ENCODE measurements at places on chromosomes 3 and 15.

- no peak for DNase-seq
Measured at GRCh38 chr3:111767756-111768445, 91.2 kb upstream of the PHLDB2 start.

DNA sequence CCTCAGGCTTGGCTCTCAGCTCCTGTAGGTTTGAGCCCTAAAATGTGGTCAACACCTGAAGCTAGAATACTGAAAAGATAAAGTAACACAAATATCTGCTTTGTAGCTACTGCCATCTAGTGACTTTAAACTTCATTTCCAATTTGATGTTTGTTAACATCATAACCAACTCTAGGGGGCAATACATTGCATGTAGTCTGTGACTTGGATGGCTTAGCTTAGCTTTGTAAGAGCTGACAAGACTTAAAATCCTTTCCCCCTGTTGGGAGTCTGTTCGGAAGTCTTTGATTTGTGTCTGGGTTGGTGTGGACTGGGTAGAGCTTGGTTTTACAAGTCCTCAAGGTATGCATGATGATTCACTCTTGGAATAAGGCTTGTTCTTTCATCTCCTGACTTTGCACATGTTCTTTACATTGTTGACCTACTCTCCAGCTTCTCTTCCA, 51.7 kb downstream of the SCN11A start:
- no peak for DNase-seq

DNA sequence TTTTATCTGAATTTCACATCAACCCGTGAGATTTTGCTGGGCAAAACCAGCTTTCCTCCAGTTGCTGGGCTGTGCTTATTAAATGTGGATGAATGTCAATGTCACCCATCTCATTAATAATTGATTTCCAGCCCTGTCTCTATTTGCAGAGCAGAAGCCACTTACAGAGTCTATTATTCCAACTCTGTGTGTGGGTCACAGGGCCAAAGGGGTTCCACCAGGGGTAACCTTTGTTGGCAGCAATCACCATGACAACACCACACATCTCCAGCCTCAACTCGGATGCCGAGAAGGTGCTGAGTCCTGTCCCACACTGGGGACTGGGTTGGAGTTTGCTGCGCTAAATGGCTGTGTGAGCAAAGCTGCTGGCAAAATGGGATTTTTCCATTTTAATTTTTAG, 51.1 kb upstream of the WNT5A start:
- no peak for DNase-seq

DNA sequence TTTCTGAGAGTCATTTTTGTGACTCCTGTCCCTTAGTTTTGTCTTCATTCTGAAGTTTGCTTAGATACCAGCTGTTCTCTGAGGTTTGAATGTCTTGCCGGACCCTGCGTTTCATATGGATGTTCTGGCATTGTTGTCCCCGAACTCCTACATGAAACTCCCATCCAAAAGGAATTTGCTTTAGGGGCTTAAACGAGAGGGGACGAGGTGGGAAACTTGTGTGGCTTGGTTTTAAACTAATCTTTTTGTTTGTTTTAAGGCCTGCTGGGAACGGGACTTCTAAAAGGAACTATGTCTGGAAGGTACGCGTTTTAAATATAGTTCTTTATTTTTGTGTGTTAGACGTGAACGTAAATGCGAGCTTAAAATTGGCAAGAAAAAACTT, 679 bp downstream of the RPL35A start:
- DNase-seq, result no peak

- DNase-seq, result peak; percentile 77
Measured at GRCh38 chr3:86282106-86282787, 708.7 kb downstream of the VGLL3 start.

DNA sequence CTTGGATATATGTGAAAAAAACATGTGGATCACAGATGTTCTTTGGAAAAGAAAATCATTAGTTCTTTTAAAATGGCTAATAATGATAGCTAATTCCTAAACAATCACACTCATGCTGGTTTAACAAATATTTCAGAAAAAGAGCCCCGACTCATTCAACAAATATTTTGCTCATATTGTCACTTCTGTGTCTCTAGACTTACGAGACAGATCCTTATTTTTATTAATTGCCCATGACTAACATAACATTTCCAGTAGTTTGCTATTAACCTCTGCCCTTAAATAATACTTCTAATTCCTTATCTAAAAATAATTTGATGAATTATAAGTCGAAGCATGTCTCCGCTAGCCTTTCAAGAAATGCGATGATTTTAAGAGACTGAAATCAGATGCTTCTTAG, 70.4 kb downstream of the SATB1 start:
- DNase-seq, result no peak

DNA sequence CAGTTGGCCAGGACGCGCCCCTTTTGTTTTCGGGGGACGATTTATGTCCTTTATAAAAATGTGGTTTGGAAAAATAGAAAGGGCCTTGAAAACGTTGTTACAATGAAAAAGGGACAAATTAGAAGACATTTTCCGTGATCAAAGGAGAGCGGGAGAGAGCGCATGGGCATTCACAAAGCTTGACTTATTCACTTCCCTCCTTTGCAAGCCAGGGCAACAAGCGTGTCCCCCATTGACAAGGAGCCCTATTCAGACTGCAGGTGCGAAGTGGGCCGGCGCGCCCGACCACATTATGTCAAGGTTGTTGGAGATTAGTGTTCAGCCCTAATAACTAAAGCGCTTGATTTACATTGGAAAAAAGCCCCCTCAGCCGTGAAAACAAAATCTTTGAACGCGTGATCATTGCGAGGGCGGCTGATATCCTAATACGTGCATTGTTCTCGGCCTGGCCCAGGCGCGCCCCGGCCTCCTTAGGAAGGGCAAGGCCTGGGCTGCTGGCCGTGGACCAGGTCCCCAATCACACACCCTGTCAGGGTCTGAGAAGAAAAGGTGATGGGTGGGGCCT, 25.9 kb downstream of the ZIC4 start:
- DNase-seq, result no peak

GRCh38 chr15:67148196-67148701, 82.8 kb downstream of the SMAD3 start:
- DNase-seq, result no peak

DNA sequence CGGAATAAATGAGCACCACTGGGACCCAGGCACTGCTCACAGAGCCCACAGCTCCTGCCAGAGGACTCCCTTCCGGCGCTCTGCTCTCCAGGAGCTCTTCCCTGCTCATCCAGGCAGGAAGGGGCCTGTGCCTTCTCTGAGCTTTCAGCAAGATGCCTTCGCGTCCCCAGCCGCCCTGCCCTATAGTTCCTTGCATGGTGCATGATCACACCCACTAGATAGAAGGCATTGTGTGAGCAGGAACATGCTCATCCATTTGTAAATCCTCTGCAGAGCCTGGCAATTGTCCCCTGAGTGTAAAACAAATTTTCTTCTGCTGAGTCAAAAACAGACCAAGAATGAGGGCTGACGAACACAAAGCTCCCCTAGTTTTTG, 181.6 kb downstream of the MEGF11 start:
- DNase-seq, result no peak

DNA sequence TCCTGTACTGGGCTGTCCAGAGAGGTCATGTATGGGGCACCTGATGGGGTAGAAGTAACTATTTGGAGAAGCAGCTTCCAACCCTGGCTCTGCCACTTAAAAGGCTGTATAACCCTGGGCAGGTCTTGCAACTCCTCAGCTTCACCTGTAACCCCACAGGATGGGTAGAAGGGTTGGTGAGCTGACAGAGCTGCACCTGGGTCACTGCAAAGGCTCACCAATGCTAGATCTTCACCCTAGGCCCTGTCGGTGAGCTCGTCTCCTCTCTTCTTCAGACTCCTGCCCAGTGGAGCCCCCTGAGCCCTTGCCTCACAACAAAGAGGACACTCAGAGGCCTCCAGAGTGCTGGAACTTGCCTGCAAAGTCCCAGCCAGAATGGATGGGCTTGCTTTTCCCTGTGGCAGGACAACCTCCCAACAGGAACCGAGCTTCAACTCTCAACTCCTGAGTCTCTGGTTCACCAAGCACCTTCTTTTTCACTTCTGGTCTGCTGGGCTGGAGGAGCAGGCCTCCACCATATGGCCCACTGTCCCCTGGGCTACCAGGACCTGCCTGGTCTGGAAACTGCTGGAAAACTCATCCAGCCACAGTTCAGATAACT, 45.9 kb downstream of the XXYLT1 start:
- peak; percentile 64 for DNase-seq

DNA sequence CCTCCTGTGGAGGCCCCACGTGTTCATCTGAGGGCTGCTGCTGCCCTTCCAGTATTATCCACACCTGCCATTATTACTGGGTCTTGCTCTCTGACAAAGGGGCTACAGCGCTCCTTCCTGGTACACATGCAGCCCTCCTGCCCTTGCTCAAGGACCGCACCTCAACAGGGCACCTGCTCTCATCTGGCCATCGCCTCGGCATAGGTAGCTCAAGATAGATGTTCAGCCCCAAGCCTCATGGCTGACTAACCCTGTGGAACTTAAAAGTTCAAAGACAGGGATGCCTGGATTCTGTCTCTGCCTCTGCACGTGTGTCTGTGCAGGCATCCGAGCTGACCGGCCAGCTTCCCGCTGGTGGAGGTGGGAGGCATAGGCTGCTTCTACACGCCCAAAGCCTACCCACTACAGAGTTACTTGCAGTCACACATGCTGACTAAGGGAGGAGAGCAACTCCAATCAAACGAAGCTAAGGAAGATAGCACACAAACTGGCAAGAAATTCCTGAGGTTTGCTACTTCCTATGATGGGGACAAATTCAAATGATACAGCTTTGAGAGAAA, 152.5 kb upstream of the ATP10A start:
- DNase-seq, result no peak

DNA sequence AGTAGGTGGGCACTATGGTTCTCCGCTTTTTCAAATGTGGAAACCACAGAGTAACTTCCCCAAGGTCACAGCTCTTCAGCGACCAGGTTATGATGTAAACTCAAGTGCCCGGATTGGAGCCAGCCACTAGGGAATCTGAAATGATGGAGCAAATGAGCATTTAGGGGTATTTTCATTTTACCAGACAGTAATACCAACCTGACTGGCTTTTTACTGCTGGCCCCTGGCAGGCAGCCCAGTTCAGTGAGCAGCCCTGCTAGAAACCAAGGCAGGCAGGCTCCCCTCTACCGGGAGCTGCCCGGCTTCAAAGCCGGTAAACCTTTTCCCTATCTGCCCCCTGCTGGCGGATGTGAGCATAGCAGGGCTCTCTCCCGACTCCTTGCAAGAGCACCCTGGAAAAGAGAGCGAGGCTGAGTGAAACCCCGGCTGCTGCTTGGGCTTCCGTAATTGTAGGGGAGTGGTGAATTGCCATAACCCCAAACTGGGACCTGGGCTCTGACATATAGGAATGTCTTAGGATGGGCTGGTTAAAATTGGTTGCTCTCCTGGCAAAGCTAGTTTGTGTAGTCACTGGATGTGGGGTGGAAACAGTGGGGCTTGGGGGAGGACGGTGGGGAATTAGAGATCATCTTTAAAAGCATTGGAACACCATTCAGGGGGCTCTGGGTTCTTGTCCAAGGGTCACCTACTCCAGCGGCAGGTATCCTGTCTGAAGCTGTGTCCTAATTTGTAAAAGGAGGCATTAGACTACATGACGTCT, 98.0 kb upstream of the TNFAIP8L3 start:
- DNase-seq, result peak; percentile 94

- DNase-seq, result no peak
Measured at GRCh38 chr3:196423044-196423781, 9.0 kb downstream of the UBXN7 start.

DNA sequence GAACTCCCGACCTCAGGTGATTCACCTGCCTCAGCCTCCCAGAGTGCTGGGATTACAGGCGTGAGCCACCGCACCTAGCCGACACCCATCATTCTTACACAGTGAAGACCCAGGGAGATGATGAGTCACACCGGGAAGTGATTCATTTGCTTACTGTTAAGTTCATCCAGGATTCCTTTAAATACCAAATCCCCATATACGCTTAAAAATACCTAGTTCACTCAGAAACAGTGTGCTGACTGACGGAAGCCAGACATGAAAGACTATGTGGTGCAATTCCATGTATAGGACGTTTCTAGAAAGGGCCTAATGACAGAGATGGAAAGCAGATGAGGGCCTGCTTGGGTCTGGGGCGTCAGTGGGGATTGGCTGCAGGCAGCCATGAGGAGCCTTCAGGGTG, 75.2 kb downstream of the APBA2 start:
- no peak for DNase-seq

- no peak for DNase-seq
Measured at GRCh38 chr3:77051591-77051990, 11.7 kb downstream of the ROBO2 start.

Data from suprapubic skin (tissue), 4 donors.